ENCODE measurements at places on chromosomes 7 and 10.

GRCh38 chr7:158394936-158395335 is 192.7 kb downstream of the PTPRN2 start:
- DNase-seq, result no peak

GRCh38 chr7:46076527-46076926 is 155.5 kb upstream of the IGFBP3 start:
- no peak for DNase-seq

- DNase-seq, result peak; percentile 26
Measured at GRCh38 chr10:93199191-93199751, 125.6 kb downstream of the CYP26A1 start.

- DNase-seq, result no peak
Measured at GRCh38 chr10:118002581-118002980, 44.2 kb downstream of the RAB11FIP2 start.

GRCh38 chr7:128155100-128155740 is 85.9 kb upstream of the LEP start:
- DNase-seq, result no peak

DNA sequence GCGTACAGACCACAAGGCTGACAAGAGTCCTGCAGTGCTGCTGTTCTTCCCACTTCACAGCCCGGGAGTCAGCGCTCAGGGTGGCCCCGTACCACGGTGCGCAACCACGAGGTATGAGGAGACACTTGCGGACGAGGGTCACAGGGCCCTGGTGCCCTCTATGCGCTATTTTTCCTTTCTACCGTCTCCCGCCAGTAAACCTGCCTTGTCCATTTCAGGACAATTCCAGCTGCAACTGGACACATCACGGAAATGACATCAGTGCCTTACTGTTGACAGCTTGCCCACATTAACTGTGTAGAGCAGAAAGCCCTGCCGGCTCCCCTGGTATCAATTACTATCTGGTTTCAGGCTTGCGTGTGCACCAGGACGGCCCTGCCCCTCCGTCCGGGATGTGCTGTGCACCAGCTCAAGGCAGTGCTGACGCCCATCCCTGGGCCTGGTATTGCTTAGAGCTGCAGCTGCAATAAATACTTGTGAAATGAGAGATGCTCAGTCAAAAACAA is 65.1 kb downstream of the ZRANB1 start:
- DNase-seq, result no peak

- no peak for DNase-seq
Measured at GRCh38 chr7:37198041-37198905, 250.4 kb downstream of the ELMO1 start.

DNA sequence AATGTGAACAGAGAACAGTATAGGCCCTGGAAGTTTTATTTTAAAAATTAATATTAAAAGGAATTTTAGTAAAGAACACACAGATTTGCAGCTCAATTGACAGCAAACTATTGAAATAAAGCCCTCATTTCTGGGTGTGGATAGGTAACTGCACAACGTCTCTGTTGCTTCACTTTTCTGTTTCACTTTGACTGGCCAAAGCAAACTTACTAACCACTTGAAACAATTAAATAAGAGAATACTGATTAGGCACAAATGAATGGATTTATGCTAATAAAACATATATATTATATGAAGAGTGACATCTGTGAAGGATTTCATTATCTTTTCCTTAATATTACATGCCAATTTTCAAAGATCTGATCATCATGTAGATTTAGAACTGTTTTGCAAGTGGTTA is 11.9 kb downstream of the ZNF804B start:
- no peak for DNase-seq

GRCh38 chr10:101489355-101489754 is 98.7 kb downstream of the POLL start:
- DNase-seq, result peak; percentile 32

DNA sequence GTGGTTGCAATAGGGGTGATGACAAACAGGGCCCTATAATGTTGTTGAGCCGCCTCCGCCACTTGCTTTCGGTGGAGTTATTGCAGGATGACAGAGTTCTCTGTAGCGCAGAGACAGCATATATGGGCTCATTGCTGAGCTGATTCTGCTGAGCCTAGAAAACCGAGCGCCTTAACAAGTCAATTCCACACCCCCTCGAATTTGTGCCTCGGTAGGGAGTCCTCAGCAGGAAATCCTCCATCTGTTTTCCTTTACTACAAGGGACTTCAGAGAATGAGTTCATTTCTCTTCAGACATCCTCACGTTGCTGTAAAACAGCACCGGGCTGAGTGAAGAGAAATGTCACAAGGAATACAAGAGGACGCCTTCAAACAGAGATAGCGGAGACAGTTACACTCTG is 90.7 kb upstream of the KIAA1217 start:
- no peak for DNase-seq

DNA sequence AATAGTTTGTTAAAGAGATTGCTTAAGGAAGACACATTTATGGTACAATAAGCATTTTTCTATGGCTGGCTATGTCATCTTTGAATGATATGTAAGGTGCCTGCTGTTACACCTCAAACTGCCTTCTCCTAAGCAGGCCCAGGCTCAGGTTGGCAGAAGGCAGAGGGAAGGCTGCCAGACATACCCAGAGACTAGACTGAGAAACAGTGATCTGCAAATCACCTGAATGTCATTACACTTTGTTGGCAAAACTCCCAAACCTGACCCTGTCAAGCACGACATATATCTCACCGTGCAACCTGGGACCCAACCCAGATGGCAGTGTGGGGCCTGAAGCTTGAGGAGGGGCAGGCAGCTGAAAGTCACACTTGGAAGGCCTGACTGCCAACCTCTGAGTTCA is 136.6 kb upstream of the TARP start:
- peak; percentile 24 for DNase-seq

DNA sequence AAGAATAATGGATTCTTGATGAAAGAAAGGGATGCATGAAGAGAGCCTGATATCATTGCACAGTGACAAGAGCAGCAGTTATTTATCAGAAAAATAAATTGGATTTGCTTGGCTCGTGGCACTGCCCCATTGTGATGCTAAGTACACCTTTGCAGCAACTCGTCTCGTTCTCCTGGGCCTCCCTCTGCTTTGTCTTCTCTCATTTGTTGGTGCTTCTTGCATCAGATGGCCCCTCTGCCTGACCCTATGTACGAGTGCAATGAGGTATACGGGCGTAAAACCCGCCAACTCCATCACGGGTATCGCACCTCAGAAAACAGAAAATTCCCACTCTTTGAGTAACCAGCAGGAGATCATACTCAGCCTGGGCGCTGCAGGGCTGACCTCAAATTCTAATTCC is 107.2 kb upstream of the C10orf90 start:
- no peak for DNase-seq

GRCh38 chr10:14836208-14836607 is 1.6 kb downstream of the CDNF start:
- DNase-seq, result no peak

GRCh38 chr7:64883113-64883905 is 19.8 kb upstream of the ZNF273 start:
- DNase-seq, result no peak

DNA sequence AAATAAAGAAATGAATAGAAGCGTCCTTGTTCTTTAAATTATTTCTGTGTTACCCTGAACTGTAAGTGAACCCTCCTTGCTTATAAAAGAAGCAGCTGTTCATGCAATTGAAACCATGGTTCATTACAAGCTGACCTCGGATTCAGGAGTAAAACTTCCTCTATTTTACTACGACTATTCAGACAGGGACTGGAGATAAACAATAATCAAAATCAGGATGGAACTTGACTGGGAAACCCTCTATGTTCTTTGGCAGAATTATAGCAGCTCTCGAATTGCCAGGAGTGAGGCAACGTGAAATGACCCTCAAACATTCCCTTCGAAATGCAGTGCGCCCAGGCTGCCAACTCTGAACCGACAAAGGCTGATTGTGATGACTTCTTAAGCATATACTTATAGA is 172.1 kb downstream of the CYP26A1 start:
- DNase-seq, result peak; percentile 23

DNA sequence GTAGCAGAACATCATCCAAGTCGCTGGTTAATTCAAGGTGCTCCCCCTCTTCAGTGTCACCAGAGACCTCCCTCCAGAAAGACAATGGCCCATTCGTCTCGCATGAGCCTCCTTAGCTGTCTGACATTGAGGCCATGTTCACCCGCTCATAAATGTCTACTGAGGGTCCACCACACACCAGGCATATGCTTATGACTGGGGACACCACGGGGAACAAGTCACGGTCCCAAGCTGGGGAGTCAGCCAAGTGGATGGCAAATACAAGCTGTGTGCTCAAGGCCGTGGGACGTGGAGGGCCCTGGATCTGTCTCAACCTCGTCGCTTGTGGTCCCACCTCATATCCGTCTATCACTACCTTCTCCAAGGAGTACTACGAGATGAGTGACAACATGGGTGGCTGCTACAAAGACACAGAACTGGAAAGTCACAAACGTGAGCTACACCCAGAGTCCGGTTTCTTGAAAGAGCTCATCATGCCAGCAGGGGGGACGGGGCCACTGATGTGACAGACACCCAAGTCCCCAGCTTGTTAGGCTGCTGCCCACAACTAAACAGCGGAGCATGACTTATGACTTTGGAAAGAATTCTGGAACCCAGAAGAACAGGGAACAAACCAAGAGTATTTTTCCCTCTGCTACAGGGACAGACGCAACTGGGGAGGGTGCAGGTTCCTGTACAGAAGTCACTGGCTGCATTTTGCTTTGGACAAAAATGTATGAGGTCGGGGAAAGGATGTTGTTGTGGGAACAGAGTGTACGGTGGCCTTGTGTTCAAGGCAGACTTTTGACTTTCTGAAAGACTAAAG is 189.6 kb downstream of the COBL start:
- DNase-seq, result no peak

GRCh38 chr7:91239772-91240171 is 24.5 kb upstream of the FZD1 start:
- no peak for DNase-seq

GRCh38 chr7:27159266-27160144 is 3.0 kb upstream of the HOXA7 start:
- DNase-seq, result no peak

GRCh38 chr7:134465491-134465890 is 6.6 kb upstream of the AKR1B1 start:
- no peak for DNase-seq

DNA sequence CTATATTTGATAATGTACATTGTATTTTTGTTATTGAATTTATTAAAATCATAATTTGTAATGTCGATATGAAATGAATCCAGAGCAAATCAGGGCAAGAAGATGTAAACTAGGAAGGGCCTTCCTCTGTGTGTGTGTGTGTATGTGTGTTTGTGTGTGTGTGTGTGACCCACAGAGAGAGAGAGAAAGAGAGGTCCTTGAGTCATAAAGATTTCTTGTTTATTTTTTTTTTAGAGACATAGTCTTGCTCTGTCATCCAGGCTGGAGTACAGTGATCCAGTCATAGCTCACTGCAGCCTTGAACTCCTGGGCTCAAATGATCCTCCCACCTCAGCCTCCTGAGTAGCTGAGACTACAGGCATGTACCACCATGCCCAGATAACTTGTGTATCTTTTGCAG is 50.7 kb downstream of the INPP5F start:
- DNase-seq, result no peak

GRCh38 chr7:42925630-42926029 is 6.3 kb downstream of the PSMA2 start:
- DNase-seq, result no peak

DNA sequence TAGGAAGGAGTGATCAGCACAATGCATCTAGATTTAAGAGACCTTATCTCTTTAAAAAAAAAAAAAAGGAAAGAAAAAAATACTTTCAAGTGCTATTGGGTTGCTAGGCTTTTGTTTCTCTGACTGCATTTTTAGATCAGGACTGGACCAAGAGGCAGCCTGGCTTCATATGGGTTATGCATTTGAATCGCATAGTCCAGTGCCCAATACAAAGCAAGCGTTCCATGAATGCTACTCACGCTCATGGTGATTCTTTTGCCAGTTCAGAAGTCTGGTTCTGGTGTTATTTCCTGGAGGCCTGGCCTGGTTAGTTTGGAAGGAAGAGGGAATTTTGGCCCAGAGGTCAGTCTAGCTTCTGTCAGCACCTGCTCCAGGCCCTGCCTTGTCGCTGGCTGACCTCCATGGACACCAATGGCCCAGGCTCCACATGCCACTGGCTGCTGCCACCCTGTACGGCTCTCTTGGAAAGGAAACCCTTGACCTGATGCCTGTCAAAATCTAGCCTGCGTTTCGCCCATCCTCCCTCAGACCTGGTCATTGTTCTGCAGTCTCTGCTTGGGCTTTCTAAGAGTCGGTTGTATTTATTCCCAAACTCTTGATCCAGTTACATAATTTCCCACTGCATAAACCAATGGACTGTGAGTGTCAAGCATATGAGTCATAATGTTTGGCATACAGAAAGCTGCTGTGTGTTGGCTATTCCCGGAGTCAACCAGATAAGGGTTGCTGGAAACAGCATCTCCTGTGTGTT is 74.3 kb upstream of the MKX start:
- DNase-seq, result no peak
